Neural progenitor cell (in vitro differentiated cells): ENCODE measurements at places on chromosomes 4 and X.

DNA sequence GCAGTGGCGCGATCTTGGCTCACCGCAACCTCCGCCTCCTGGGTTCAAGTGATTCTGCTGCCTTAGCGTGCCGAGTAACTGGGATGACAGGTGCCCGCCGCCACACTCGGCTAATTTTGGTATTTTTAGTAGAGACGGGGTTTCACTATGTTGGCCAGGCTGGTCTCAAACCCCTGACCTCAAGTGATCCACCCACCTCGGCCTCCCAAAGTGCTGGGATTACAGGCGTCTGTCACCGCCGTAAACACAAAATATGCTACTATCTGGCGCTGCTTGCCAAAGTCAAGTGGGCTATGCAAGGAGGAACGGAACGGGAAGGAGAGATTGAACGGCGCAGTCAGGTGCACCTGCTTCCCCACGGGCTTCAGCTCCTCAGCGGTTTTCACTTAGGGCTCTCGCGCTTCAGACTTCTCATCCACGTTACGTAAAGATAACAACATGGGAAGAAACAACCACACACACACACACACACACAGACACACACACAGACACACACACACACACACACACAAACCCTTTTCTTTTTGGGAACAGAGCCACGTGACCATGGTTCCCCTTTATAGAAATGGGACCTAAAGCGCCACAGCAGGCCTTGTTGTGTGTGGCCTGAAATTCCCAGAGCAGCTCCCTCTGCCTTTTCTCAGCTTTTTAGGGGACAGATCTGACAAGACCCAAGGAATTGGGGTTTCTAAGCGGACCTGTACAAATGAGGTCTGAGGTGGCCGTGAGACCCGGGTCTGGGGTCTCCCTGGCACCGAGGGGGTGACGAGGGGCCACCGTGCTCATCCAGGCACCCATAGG is 1.5 kb downstream of the P2RY8 start:
- DNase-seq: no peak

DNA sequence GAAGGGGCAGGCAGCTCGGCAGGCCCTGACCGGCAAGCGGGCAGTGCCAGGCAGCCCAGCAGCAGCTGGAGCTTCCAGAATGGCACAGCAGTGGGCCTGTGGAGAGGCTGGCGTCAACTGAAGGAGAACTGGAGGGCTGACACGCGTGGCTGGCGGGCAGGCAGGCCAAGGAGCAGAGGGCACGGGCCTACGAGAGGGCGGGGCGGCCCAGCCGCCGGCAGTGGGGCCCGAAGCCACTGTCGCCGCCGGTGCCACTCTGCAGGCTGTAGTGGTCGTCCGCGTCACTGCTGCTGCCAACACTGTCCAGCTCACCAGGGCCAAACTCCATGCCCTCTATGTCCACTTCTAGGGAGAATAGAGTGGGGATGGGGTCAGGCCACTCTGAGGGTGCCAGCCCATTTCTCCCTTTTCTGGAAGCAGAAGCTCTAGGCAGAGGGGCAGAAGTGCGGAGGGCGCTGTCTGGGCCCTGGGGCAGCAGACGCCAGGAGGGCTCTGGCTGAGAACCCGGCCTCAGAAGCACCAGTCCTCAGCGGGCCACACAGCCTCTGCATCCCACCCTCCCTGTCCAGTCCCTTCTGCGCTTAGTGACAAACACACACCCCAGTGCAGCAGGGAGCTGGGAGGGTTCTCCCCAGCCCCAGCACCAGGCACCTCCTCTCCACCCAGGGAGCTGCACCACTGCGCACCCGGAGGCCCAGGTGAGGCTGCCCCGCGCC is 8.6 kb upstream of the HAUS3 start:
- no peak for DNase-seq

- DNase-seq: no peak
These were observed 204.7 kb upstream of the GABRA2 start for GRCh38 chr4:46594661-46595060.

DNA sequence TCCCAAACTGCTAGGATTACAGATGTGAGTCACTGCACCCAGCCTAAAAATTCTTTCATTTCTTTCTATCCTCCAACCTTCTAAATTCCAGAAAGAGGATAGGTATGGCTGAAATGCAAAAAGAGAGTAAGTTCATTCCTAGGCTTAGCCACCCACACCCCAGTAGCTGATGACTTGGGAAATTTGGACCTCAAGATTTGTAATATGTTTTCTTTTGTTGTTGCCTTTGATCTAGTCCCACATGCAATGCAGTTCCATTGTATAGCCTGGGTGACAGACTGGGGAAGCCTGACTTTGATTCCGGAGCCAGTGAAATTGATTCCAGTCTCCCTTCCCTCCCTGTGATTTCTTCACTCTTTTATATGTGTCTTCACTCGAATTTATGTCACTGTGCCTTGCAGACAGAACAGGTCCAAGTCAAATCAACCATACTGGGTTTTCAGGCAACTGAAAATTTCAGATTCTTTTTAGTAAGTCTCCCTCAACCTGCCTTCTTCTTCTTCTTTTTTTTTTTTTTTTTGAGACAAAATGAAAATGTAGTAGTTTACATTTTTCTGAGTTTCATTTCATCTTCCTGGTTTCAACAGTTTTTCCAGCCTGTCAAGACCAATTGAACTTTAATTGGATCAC is 176.2 kb upstream of the RBPJ start:
- DNase-seq: no peak

DNA sequence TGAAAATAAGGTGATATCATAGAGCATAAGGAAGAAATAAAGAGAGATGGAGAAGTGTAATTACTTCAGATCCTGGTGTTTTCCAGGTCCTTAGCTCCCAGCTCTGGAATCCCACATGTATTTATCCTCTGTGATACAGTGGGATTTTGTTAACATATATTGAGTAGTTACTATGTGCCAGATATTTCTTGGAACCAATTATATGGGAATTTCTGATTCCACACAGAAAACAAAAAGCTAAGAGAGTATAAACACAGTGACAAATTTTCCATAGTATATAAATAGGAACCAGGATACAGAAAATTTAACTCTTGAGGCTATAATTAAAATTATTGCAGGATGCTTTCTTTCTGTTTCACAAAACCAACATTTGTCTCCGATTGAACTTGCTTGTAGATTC is 1067.5 kb downstream of the PCDH7 start:
- no peak for DNase-seq

GRCh38 chr4:112982680-112983079 is 66.8 kb upstream of the ANK2 start:
- no peak for DNase-seq

GRCh38 chrX:117957128-117957527 is 159.5 kb downstream of the KLHL13 start:
- no peak for DNase-seq

DNA sequence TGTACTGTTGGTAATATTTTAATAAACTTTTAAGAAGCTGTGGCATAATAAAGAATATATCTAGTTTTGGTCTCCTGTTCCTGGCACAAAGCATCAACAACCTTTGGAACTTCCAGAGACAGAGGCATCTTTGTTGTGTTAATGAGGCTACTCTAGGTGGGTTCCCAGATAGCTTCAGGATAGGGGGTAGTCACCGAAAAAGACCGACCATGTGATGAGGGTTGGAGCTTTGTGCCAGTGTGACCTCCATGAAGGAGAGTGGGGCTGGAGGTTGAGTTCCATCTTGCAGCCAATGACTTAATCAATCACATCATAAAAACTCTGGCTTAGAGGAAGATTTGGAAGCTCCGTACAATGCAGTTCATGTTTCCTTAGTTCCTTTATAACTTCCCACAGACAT is 9.9 kb downstream of the PPAT start:
- no peak for DNase-seq

GRCh38 chr4:91795947-91796346 is 507.8 kb upstream of the GRID2 start:
- DNase-seq: no peak

- DNase-seq: no peak
These were observed 82.8 kb downstream of the TAB3 start for GRCh38 chrX:30806187-30806728.

- DNase-seq: no peak
These were observed 318.8 kb upstream of the NOCT start for GRCh38 chr4:138696771-138697170.

DNA sequence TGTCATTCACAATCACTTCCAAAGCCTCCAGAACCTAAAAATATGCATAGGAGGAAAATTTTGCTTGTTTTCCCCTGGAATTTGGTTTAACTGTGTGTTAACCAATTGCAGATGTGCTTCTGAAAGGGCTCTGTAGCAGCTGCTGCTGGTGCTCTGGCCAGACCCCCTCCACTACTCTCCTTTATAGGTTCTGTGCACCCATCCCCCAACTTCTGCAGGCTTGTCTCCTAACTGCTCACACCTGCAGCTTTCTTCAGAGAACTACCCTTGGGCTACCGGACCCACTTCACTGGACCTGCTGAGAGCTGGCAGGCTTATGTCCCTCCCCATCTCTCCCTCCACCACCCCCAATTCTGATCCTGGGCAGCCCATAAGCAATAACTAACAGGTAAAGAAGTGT is 662.1 kb upstream of the DIPK2B start:
- DNase-seq: no peak

GRCh38 chr4:6956434-6957147 is 47.0 kb downstream of the TBC1D14 start:
- DNase-seq: no peak

DNA sequence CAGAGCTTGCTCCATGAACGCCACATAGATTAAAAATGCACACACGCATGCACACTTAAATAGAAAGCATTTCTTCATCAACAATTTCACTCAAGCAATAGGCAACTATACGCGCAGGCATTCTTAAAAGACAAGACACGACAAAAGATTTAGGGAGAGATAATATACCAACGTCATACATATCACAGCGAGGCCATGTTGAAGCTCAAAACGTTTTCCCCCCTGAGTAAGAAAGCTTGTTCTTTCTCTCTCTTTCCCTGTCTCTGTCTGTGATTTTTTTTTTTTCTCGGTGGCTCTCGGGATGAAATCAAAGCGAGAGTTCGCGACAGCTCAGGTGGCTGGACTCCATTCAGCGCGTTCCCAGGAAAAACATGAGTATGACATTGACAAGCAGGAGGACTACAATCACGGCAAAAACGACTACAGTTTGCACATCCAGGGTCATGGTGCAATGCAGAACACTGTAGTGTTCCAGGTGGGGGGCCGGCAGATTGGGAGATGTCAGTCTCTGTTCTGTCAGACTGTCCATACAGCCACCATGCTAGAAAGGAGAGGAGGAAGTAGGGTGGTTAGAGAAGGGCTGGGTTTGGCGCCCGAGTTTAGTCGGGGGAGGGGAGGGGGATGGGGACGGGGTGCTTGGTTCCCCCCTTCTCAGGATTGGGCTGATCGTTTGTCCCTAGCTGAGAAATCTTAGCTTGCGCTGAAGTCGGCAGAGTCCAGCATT is 30.7 kb downstream of the ARHGEF9 start:
- no peak for DNase-seq

DNA sequence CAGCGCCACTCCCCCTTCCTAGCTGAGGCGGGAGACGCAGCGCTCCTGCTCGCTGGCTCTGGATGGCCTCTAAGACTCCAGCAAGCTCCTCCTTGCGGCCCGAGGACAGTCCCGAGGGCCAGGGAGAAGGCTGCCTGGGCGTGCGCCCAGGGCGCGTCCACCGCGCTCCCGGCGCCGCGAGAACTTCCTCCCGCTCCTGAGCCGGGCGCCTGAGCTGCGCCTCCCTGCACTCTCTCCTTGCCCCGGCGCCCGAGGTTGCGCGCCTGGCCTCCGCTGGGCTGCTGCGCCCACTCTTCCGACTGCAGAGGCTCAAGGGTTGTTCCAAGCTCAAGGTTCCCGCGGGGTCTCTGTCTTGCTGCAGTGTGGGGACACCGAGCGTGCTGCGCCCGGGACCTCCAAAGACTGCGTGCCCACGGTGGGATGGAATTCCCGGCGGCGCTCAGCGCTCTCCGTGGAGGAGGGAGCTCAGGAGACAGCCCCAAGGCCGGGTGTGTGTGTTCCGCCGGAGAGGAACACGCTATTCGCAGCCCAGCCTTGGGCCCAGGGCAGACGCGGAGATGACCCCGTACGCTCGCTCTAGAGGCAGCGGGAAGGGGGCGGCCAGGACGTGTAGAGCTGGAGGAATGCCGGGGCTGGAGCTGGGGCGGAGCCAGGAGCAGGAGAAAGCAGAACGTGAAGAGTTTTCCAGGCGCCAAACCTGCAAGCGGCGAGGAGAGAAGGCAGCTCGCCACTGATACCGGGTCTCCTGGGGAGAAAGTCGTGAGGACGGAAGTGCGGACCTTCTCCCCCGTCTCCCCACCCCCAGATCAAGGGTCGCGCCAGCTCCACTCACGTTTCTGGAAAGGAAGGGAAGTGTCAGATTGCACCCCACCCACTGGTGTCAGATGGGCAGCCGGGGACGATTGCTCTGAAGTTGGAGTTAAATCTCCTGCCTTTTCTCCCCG is at the start of gene ARHGAP6:
Gene ARHGAP6 (minus strand): TSS at position 753 of the 944 bp plus-strand sequence. CDS start 1,092 bp downstream, outside the sequence.
- peak; percentile 71 for DNase-seq

DNA sequence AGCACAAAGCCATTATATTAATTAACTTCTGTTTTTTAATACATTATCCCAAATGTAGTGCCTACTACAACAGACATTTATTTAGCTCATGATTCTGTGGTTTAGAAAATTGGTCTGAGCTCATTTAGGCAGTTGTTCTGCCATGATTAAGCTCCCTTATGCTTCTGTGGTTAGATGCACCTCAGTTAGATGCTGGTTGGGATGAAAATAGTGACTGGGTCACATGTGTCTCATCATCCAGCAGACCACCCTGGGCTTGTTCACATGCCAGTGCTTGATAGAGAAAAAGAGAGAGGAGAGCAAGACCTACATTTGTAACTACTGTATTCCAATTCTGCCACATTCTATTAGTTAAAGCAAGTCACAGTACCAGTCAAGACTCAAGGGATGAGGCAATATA is 376.4 kb upstream of the GNPDA2 start:
- no peak for DNase-seq

- no peak for DNase-seq
These were observed 541 bp upstream of the FIP1L1 start for GRCh38 chr4:53376900-53377299.

- no peak for DNase-seq
These were observed 96.2 kb upstream of the HAND2 start for GRCh38 chr4:173626277-173626676.

GRCh38 chr4:108361886-108362285 is 193.2 kb upstream of the LEF1 start:
- no peak for DNase-seq

DNA sequence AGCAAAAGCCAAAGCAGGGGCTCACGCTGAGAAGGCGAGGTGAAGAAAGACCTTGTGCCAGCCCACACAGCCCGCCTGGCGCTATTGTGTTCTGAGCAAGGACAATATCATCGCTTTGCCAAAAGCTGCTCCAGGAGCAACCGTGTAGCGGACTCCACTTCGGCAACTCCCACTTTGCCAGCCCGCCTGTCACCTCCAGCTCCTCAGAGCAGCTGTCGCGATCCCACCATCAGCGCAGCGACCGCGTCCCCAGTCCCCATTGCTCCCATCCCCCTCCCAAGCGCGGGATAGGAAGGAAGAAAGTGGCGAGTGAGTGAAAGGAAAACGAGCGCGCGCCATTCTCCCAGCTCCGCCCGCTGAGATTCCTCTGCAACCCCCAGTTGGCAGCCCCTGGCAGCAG is 759 bp downstream of the ZC4H2 start:
- DNase-seq: peak; percentile 72

DNA sequence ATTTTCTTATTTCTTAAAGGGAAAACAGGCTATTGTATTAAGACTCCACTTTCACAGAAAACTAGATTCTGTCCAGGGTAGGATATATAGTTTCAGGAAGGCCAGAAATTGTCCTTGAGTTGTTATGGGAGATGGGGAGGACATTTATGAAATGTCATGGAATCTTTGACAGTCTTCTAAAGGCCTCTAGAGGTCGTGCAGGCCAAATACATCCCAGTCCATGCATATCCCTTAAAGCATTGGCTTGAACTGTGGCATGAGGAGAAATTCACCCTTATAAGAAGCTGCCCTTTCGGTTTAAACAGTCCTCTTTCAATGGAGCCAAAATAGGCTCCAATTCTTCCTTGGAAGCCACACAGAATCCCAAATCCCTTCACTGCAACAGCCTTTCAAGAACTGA is 183.6 kb upstream of the NOCT start:
- DNase-seq: no peak
